HS-27A (cell line): ENCODE measurements at places on chromosomes 3 and 15.

DNA sequence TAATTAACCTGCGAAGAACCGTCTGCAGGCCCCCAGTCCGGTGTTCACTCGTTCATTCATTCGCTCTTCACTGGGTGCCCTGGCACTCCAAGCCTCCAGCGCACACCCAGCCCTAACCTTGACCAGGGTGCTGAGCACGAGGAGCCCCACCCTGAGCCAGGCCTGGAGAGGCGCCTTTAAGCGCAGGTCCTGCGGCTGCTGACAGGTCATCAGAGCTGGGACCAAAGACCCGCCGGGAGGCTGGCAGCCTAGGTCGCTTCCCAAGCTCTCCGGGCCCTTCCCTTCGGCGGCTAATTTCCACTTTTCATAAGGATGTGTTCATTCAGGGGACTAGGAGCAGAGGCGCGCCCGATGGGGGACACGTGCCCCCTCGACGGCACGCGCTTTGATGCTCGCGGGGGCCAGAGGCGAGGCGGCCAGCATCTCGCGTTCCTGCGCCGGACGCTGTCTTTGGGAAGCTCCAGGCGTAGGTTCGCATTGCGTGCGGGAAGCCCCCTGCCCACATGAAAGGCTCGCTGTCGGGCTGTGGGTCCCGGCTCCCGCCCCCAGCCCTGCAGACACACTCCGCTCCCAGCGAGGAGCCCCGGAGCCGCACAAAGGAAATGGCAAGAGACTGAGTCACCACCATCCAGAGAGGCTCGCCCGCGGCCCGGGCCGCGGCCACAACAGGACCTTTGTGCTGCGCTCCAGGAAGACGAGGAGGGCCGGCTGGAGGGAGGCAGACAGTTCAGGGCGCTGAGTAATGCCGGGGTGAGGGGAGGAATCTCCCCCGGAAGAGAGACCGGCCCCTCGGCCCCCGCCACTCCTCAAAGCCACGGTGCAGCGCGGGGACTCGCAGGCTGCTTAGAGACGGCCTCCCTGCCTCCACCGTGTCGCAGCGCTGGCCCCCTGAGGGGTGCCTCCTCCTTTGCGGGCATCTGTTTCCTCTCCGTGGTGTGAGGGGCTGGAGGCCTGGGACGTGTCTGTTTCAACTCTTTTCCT, 266.4 kb upstream of the HES1 start:
- DNase-seq: peak; percentile 67

DNA sequence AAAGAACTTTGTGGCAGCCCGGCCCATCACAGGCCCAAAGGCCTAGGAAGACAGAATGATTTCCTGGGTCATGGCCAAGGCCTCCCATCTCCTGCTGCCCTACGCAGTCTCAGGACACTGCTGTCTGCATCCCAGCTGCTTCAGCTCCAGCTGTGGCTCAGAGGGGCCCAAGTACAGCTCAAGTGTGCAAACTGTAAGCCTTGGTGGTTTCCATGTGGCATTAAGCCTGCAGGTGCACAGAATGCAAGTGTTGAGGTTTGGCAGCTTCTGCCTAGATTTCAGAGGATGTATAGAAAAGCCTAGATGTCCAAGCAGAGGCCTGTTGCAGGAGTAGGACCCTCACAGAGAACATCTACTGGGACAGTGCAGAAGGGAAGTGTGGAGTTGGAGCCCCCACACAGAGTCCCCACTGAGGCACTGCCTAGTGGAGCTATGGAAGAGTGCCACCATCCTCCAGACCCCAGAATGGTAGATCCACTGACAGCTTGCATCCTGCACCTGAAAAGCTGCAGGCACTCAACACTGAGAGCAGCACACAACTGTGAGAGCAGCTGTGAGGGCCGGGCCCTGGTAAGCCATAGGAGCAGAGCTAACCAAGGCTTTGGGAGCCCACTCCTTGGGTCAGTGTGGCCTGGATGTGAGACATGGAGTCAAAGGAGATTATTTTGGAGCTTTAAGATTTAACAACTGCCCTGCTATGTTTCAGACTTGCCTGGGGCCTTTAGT, 208.2 kb upstream of the CMC1 start:
- no peak for DNase-seq

DNA sequence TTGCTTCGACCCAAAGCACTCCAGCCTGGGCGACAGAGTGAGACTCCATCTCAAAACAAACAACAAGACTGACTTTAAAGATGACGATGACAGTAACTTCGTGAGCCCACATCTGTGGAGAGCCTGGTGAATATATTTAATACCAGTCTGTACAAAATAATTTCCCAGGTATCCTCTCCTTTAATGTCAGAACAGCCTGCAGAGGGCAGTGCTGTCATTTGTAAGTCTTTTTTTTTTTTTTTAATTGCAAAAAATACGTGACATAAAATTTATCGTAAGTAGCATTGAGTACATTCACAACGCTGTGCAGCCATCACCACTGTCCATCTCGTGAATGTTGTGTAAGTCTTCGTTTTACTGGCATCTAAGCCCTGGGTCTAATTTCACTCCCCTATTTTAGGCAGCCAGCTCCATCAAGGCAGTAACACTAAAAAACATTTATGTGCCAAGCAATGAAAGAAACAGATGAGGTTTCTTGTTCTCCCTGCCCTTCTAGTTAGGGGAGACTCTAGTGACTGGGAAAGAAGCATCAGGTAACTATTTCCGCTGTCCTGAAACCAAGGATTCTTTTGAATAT, 1.4 kb downstream of the HTD2 start:
- no peak for DNase-seq

DNA sequence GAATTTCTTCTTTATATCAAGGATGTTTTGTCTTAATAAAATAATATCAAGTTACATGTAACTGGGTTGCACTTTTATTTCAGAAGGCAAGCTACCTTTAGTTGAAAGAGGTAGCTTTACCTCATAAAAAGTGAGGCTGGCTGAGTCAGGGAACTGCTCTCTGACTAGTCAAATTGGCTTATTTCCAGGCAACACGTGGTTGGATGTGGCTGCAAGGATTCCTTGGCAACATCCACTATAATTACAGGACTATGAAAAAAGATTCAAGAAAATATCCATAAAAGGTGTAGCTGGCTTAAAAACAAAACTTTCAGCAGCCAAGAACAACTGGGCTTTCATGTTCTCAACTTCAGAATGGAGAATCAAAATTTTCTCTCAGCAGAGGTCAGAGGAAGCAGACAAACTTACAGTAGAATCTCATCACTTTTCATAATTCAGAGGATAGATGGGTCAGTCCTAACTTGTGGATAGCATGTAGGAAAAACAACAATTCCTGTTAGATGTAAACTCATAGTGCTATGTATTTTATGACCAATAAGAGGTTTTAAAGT, 779.1 kb downstream of the MECOM start:
- DNase-seq: peak; percentile 57

DNA sequence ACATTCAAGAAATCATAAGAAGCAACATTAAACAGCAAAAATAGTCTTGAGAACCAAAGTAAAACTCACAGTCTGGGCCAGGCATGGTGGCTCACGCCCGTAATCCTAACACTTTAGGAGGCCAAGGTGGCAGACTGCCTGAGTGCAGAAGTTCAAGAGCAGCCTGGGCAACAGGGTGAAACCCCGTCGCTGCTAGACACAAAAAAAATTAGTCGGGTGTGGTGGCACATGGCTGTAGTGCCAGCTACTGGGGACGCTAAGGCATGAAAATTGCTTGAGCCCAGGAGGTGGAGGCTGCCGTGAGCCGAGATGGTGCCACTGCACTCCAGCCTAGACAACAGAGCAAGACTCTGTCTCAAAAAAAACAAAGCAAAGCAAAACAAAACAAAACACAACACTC, 117.7 kb upstream of the GOLGA6L6 start:
- no peak for DNase-seq

GRCh38 chr3:57729334-57730045, 26.6 kb upstream of the SLMAP start:
- no peak for DNase-seq

DNA sequence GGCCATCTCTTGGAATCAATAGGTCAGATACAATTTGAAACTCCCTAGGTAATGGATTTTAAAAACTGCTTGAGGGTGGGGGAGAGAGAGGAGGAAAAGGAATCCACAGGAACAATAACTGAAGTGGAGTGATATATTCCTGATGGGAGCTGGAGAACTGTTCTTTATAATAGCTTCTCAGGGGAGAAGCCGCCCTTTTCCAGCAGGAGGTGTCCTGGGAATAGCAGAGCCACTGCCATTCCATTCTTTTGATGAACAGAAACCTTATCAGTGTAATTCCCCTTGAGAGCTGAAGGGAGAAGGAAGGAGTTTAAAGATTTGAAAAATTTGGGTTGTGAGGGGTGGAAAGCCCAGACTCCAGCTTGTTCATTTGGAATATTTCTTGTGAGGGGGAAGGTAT, 504.9 kb upstream of the DPH6 start:
- no peak for DNase-seq

DNA sequence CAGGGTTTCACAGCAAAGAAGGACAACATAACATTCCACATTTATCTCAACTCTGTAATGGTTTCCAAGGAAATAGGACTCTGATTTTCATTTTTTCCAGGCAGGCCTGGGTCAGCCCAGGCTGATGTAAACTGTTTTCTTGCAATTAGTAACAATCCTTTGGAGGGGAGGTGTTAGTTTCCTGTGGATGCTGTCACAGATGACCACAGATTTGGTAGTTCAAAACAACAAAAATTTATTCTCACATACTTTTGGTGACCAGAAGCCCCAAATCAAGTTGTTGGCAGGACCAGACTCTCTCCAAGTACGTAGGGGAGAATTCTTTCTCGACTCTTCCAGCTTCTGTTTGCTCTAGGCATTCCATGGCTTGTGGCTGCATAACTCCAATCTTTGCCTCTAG, 88.0 kb downstream of the EDEM1 start:
- DNase-seq: no peak

- no peak for DNase-seq
Measured at GRCh38 chr15:91783008-91783407, 70.5 kb upstream of the SLCO3A1 start.

DNA sequence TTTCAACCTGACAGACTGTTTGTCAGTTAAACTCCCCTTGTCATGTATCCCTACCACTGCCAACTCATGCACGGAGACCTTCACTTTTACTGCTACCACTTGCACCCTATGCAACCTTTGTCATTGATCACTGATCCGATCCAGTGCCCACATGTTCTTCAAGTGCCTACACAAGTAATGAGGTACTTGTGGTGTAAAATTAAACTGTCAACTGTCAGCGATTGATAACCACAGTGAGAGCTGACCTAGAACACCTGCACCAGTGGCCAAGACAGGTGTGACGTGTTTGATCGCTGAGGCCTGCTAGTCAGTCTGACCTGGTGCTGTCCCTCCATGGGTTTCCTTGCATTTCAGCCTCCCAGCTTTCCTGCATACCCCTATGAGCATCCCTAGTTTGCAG, 55.6 kb downstream of the MECOM start:
- no peak for DNase-seq

DNA sequence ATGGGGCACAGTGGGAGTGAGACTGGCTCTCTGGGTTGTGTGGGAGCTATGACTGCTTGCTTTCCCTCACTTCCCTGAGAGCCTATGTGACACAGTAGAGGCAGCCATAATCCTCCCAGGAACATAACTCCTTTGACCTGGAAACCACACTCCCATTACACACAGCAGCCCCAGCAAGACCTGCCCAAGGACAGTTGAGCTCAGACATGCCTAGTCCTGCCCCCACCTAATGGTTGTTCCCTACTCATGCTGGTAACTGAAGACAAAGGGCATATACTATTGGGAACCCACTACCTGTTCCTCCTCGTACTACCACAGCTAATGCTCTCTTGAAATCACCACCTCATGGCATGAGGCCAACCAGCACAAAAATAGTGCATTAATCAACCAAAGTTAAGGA, 550.4 kb upstream of the ARPP21 start:
- no peak for DNase-seq
